Stimulated activated CD4-positive, alpha-beta T cell treated with anti-CD3 and anti-CD28 coated beads, Interleukin-15, amount 100 ng/mL, for 48 hours (primary cell): ENCODE measurements at places on chromosomes 7 and 10.

DNA sequence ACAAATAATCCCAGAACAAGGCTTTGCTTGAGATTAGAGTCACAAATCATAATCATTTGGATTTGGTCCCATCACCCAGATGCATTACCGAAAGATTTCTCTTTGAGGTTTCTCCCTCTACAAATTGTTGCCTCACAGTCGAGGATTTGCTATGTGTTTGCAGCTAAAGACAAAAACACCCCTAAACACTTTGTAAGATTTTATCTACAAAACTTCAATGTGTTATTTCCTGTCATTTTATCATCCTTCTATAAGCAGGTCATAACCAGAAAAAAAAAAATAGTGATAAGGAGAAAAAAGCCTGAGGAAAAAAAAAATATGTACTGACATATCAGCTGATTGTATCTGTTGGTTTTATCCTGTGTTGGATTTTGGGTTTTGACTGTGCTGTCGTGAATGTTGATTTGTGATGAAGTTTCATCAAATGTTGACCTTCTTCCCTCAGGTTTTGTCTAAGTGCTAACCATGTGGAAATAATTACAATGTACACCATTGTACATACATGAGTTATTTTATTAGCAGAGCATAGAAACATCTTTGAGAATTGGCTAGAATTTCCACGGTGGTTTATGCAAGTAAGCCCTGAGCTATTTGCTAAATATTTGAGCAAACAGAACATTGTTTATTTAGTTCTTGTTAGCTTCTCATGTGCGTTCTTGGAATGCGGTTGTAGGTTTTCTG is 274.4 kb downstream of the NEBL start:
- no peak for DNase-seq

GRCh38 chr10:104686829-104687228 is 45.7 kb downstream of the SORCS3 start:
- DNase-seq = no peak

DNA sequence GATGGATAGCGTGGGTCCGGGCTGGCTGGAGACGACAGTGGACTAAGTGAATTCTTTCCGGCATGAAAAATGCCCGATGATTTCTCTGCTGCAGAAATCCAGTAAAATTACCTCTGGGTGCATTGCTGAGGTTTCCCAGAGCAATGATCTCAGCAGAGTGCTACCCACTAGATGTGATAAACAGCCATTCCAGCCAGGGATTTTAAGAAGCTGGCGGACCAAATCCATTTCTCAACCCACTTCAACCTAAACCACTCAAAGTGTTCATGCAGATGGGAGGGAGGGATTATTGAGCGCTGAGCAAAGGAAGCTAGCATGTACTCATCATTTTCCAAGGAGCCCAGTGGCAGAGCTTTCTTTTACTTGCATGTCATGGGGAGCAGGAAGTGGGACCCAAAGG is 116.7 kb downstream of the PRKCQ start:
- DNase-seq = no peak

GRCh38 chr10:3429676-3430075 is 257.1 kb upstream of the PITRM1 start:
- DNase-seq = no peak

- DNase-seq = no peak
These were observed 757.1 kb downstream of the INHBA start for GRCh38 chr7:40945788-40946187.

DNA sequence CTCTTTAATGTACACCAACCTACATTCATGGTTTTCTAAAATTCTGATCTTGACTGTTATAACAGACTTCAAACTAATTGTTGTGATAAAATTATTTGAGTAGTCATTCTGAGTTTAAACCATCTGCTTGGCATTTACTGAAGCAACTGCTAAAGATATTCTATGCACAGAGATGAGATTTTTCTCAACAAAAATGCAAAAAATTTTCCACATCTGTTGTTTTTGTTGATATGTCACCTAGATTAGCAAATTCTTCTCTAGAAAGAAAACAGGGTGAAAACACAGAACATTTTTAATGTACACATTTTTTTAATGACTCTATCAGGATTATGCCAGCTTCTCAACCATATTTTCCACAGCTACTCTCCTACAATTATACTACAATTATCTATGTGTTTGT is 42.7 kb downstream of the ARHGAP12 start:
- DNase-seq = no peak

DNA sequence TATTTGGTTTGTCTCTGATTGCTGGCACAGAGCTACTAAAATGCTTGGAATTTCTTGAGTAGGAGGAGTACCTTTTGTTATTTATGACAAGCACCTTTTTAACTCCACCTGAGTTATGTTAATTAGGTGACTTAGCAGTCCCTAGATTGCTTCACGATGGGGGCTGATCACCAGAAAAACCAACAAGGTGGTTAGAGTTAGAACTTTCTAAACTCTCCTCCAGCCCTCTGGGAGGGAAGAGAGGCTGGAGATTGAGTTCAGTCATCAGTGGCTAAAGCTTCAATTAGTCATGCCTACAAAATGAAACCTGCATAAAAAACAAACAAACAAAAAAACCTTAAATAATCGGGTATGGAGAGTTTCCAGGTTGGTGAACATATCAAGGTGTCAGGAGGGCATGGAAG is 23.6 kb upstream of the ING3 start:
- no peak for DNase-seq

- DNase-seq = no peak
These were observed 1.1 kb downstream of the AHR start for GRCh38 chr7:17299483-17299991.

DNA sequence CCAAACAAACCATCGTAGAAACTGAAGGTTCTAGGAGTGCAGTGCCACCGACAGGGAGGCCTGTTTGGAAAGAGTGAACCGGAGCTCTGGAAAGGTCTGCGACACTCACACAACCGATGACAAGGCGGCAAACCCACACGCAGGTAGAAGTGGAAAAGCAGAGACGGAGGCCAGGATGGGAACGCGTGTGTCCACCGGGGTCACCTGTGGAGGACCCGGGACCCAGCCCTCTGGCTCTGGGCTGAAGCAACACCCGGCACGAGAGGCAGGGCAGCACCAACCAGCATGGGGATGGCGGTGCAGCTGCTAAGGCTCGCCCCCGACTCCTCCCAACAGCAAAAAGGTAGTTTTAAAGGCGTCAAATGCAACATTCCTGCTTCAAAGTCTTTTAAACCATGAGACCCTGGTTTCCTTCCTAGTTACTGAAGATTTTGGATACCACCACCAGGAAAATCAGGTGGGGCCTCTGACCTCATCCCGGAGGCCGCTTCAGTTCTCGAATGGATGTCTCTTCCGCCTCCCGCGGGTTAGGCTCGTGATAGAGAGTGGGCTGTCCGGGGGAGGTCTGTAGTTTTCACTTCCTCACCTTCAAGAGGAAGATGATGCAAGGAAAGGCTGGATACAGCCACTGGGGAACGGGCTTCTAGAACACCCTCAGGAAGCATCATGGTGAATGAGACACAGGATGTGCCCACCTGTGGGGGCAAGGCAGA is 115.5 kb downstream of the SMURF1 start:
- DNase-seq = no peak

GRCh38 chr10:23186697-23187096 is 5.4 kb upstream of the PTF1A start:
- no peak for DNase-seq

DNA sequence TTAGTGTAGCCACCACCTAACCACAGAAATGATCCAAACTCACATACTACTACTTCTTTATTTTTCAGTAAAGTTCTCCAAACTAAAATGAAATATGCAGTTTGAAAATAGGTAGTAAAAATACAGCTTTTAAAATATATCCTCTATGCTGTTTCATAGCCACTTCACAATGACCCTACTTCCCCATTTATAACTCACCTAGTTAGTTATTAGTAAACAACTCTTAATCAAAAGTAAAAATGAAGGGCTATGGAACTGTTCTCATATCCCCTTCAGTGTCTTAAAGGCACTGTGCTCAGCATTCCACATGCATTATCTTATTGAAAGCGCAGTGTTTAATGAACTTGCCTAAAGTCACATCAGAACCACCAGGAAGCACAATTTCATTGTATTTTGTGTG is 43.5 kb downstream of the KMT2C start:
- DNase-seq = no peak

DNA sequence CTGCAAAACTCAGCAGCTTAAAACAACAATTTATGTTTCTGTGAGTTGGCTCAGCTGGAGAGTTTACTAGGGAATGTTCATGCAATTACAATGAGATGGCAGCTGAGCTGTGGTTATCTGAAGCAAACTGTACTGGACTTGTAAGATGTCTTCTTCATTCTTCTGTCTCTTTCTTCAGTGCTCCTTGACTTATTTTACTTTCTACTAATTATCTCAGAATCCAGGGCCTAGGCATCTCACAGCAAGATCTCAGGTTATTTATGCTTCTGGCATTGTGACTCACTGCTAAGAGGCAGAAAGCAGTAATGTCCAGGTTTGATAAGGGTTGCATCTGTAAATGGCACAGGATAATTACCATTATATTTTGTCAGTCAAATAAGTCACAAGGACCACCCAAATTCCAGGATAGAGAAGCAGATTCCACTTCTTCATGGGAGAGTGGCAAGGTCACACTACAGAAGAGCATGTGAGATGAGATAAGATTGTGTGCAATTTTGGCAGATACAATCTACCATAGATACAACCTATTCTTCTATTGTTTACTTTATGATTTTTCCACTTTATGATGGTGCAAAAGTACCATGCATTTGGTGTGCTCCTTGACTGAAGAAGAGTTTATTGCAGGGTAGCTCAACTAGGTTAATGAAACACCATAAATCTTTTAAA is 16.8 kb downstream of the VIM start:
- DNase-seq = no peak

GRCh38 chr10:79293841-79294581 is 53.3 kb upstream of the PPIF start:
- no peak for DNase-seq

DNA sequence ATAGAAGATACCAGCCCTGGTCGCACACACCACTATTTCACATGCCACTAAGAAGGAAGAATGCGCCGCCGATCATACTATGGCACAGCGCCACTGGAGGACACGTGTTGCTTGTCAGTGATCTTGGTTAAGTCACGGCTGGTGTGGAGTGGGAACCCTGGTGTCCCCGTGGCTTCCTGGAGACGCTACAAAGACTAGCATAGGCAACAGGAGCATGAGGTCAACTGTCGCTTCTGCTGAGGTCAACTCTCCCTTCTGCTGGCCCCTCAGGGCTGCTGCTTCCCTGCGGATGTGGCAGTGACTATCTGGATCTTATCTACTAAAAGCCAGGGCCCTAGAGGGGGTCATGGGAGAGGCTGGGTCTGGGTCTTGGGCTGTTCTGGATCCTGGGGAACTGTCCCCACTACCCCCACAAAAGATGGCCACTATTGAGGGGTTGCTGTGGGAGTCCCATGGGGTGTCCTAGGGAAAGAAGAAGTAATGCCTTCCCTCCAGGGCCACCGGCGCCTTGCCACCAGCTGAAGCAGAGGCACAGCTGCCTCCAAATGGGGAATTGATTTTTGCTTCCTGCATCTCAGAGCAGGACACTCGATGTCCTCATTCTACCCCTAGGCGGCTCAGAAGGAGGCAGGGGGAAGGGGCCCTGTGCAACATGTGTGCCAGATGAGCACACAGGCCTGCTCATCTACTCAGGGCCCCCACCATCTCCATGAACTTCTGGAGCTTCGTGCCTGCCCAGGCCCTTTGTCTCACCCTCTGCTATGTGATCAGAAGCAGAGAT is 76.6 kb upstream of the PPIF start:
- no peak for DNase-seq

DNA sequence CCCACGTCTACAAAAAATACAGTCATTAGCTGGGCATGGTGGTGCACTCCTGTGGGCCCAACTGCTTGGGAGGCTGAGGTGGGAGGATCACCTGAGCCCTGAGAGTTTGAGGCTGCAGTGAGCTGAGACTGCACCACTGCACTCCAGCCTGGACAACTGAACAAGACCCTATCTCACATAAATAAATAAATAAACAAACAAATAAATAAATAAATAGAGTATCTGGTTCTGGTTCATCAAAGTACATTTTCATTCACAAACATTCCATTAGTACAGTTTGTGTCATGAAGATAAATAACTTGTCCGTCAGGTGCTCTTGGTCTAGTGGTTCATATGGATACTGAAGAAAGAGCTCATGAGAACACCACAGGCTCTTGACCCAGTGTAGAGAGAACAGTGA is 96.4 kb downstream of the RSU1 start:
- DNase-seq = no peak

DNA sequence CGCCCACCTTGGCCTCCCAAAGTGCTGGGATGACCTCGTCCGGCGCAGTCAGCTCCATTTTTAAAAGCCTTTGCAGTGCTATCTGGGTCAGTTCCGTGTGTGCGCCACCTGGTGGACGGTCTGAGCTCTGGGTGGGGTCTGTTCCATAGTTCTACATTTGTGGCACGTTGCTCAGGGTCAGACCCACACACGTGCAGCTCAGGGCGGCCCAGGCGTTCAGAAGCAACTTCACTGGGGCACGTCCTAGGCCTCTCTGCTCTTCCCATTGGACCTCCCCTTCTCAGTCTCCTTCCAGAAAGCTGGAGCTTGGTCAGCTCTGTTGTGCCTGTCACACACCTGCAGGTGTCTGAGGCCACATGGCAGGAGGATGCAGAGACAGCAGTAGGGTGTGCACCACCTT is 137.9 kb downstream of the DNAJB6 start:
- no peak for DNase-seq

DNA sequence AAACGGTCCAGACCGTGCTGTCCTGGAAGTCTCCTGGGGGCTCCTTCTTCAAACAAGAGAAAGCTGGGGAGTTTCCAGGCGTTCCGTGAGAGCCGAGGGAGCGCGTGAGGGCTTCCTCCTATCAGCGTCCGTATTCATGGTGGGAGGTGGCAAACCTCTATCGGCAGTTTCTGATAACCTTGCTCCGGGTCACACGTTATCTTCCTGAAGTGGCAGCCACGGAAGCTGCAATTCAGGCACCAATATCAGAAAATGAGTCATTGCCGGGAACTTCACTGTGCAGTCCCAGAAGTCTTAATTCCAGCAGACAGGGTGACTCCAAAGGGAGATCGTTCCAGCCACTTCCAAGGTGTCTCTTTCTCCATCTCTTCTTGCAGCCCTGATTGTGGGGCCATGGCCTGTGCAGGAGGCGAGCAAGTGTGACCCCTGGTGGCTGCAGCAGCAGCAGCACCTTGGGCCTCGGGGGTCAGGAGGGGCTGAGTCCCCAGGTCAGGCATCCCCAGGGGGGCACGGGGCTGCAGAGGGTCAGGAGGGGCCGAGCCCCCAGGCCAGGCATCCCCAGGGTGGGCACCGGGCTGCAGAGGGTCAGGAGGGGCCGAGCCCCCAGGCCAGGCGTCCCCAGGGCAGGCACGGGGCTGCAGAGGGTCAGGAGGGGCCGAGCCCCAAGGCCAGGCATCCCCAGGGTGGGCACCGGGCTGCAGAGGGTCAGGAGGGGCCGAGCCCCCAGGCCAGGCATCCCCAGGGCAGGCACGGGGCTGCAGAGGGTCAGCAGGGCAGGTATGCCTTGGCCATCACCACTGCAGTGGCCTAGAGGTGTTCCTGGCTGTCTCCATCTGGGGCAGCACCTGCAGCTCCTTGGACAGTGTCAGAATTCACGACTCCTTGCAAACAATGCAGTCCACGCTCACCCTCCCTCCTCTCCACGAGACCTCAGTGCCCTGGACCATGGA is 538.7 kb downstream of the DNAJB6 start:
- peak; percentile 41 for DNase-seq
